ENCODE measurements at places on chromosomes 7 and 10. TPM values are rescaled to one million over a fixed set of nuclear protein-coding genes. Genes with fewer than 3 reads are reported as not detected.

DNA sequence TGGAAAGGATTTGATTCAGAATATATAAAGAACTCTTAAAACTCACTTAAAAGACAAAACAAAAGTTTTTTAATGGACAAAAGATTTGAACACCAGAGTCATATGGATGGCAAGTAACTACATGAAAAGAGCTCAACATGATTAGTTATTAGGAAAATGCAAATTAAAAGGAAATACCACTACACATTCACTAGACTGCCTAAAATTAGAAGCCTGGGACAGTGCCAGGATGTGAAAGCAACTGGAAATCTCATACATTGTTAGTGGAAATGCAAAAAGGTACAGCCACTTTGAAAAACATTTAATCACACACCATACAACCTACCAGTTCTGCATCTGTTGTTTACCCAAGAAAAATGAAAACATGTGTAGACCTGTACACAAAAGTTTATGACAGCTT is 48.8 kb downstream of the RALA start:
- DNase-seq, result no peak

DNA sequence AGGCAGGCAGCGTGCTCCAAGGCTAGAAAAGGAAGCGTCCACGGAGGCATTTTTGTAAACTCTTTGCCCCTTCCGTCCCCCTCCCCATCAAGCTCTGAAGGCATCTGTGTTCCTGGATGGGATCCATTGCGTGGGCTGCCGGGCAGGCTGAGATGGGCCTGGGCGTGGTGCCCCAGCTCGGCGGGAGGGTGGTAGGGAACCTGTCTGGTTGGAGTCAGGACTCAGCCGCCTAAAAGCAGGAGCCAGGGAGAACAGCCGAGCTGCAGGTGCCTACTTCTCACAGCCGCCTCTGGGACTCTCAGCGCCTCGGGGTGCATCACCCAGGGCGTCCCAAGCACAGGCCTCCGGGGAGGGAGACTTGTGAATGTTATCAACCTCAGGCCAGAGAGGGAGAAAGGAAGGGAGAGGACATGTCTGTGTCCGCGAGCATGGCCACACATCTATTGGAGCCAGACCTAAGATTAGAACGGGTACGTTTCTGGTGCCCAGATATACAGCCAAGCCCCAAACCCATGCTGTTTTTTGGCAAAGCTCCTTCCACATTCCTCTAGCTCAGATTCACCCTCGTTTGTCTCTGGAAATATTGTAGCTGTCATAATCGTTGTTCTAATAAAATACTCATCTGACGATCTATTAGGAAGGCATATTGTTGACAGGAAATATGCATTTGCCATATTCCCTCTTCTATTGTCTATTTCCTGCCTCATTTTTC is 48.6 kb upstream of the CTBP2 start:
- DNase-seq, result no peak

The ACTR3C gene
- 24.1 TPM for total RNA-seq

The CALHM1 gene
- total RNA-seq, result not detected

The SLC26A5 gene
- not detected for total RNA-seq

The EBF3 gene
- total RNA-seq, result not detected

DNA sequence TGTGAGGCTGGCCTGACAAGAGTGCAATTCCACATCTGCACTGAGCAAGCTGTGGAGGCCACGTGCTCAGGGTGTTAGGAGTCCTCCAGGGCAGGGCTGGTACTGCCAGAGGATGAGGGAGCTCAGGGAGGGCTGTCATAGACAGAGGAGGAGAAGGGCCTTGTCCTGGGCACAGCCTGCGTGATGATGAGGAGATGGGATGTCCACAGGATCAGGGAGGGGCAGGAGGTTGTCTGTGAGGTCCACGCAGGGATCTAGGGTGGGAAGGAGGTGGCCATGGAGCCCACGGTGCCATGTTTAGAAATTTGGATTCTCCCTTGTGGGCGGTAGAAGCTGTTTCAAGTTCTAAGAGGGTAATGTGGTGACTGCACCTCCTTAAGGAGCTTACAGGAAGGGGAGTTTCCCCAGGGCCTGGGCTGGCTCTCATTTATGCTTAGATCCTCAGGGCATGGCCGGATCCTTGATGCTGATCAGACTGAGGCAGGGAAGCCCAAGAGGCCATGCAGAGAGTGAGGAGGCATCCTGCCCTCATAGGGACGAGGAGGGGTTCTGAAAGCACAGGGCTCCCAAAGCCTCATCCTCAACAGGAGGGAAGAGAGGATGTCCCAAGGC is 30.3 kb downstream of the CHAT start:
- DNase-seq, result no peak

- DNase-seq, result no peak
Observed at GRCh38 chr10:102644066-102644645, at the start of gene TRIM8. TRIM8 (plus strand) TSS chr10:102644479; CDS start chr10:102644618, 139 bp downstream.

DNA sequence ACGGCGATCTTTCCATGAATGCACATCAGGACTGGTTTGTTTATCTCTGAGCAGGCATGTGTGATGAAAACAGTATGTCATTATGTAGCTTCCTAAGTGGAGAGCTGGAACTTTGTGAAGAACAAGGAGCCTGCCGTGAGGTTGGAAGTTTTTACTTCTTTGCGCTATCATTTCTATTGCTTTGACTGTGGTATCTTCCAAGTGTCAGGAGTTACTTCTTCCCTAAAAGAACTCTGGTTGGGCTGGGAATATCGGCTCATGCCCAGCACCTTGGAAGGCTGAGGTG is 167.4 kb upstream of the AHR start:
- no peak for DNase-seq

- no peak for DNase-seq
Observed at GRCh38 chr10:68955355-68955831, 577 bp upstream of the DDX21 start.

The CSTF2T gene
- 22.4 TPM for total RNA-seq

DNA sequence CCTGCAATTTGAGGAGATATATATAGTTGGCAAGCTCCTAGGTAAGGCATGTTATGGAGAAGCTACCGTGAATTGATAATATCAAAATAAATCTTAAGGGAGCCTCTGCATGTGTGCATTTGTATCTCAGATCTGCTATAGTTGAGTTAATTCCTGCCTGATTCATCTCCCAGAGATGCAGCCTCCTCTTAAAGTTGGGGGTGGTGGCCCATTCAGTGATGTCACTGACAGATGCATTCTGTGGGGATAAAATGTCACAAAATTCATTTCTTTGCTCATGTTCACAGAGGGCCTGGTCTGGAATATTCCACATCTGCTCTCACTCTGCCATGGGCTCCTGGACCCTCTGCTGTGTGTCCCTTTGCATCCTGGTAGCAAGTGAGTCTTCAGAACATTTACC is 185.8 kb upstream of the PRSS1 start:
- no peak for DNase-seq

The TEX47 gene
- not detected for total RNA-seq

DNA sequence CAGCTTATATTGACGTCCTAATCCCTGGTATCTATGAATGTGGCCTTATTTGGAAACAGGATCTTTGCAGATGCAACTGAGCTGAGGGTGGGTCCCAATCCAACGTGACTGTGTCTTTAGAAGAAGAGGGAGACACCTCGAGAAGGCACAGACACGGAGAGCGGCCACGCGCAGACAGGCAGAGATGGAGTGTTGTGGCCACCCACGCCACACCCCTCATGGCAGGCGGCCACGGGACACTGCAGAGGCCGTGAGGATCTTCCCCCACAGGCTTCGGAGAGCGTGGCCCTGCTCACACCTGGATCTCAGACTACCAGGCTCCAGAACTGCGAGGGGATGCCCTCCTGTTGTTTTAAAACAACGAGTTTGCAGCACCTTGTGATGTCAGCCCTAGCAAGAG is 244.9 kb downstream of the DNAJB6 start:
- DNase-seq, result no peak

The NUTM2B gene
- total RNA-seq, result 1.3 TPM

DNA sequence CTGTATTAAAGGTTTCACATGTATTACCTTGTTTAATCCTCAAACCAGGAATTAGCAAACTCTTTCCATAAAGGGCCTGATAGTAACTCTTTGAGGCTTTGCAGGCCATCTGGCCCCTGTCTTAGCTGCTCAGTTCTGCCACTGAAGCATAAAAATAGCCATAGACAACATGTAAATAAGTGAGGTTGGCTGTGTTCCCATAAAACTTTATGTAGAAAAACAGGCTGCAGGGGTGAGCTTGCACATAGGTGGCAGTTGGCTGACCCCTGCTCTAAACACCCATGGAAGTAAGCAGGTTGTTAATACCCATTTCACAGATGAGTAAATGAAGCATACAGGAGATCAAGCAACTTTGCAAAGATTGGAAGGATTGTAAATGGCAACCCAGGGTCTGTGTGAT is 1279.2 kb upstream of the AUTS2 start:
- DNase-seq, result no peak

DNA sequence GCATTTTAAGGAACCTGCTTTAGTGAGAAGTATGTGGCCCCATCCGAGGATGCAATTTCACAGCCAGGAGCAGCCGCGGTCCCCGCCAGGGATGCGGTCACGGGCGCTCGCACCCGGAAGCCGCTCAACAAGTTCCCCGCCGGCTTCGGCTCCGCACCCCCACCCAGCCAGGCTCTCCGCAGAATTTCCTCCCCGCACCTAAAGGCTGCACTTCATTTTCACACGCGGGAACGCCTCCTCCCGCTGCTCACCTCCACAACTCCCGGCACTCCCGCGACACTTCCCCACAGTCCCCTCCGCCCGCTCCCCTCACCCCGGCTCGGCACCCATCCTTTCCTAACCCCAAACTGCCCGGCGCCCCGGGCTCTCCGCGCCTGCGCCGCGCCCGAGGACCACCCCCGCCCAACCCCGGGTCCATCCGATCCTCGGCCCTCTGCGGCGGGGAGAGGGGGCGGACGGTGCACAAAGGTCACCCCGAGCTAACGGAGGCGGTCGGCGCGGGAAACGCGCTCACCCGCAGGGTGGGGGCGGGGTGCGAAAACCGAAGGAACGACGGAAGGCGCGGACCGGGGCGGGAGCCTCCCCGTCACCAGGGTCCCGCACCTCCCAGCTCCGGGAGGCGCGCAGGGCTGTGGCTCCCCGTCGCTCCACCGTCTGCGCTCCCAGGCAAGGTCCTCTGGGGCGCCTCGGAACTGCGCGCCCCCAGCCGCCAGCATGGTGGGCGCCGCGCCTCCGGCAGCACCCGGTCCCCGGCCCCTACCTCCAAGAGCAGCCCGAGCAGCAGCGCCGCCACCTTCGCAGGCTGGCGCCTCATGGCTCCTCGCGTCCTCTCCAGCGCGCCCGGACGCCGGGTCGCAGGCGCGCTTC is 558 bp downstream of the VOPP1 start:
- peak; percentile 63 for DNase-seq

DNA sequence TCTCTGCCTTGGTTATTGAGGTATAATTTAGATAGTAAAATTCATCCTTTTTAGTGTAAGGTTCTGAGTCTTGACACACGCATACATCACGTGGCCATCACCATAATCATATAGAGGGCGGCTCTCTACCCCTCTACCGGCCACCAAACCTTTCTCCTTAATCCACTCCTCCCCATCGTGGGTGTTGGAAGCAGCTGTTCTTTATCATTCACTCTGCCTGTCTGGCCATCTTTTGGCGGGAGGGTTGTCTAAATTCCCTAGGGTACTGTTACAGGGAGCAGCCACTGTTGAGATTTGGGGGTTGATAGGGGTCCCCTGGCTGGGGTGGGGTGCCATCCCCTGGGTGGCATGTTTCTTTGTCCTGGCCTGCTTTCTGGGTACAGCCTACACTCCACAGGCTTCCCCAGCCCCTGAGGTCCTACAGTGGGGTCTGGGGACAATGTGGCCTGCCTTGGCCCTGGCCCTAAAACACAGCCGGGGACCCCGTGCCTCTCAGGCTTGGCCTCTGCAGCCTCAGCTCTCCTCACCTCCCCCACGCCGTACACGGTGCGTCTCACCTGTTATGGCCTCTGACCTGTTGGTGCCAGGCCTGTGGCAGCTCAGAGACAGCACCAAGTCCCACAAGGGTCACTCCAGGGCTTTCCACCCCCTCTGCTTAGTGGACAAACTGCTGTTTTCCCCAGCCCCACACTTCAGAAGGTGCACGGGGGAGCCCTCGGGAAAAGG is 17.5 kb downstream of the AMZ1 start:
- DNase-seq, result no peak

GRCh38 chr10:12556039-12556438 is 206.7 kb downstream of the CAMK1D start:
- DNase-seq, result no peak

- DNase-seq, result no peak
Observed at GRCh38 chr7:18540396-18540795, 44.8 kb downstream of the HDAC9 start.

DNA sequence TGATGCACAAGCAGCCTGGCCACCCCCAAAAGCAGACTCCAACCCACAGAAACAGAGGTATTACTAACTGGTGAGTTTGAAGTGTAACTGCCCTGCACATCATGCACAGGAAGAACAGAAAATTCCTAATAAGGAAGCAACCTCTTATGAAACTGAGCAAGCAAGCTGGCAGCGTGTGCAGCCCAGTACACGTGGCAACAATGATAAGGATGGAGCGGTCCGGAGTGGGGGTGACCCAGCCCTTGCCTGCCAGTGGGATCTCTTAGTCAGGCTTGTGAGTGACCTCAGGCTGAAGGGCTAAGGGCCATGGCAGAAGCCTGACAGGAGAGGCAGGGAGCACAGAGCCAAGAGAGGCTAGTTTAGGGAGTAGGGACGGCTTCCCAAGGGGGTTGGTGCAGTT is 22.1 kb upstream of the AOAH start:
- DNase-seq, result no peak

DNA sequence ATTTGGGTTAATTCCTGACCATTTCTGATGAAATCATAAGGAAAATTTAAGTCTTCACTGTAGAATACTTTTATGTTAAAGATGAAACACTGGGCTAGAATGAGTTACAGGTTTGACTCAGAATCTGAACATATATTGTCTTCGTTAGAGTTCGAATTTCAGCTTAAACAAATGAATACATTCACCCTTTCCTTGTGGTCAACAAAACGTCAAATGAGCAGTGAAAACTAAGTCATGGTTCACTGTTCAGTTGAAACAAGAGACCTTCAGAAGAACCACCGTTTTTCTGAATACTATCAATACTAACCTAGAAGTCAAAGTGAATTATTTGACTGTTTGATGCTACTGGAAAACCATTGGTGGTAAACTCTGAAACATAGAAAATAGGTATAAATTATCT is 235.2 kb upstream of the ZWINT start:
- DNase-seq, result no peak

DNA sequence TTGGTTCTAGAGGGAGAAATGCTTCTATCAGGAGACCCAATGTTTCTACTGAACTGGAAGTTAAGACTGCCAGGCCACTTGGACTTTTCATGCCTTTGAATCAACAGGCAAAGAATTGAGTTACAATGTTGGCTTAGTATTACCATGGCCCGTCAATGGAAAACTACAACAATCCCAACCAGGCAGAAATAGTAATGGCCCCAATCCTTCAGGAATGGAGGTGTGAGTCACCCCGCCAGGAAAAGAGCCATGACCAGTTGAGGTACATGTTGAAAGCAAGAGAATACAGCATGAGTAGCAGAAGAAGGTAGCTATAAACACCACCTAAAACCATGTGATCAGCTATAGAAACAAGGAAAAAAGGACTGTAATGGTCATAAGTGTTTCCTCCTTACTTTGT is 101.9 kb downstream of the DGKB start:
- no peak for DNase-seq

DNA sequence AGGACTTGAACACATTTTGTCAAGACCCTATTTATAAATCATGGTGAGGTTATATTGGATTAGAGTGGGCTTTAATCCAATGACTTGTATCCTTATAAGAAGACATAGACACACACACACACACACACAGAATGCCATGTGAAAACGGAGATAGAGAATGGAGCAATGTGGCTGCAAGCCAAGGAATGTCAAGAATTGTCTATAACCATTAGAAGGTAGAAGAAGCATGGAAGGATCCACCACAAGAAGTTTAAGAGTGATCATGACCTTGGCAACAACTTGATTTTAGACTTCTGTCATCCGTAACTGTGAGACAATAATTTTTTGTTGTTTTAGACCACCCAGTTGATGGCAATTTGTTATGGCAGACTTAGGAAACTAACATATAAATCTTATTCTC is 514.2 kb downstream of the TFEC start:
- no peak for DNase-seq

The ZNF783 gene
- 22.2 TPM for total RNA-seq
